ENCODE measurements at places on chromosomes 3 and 15.

DNA sequence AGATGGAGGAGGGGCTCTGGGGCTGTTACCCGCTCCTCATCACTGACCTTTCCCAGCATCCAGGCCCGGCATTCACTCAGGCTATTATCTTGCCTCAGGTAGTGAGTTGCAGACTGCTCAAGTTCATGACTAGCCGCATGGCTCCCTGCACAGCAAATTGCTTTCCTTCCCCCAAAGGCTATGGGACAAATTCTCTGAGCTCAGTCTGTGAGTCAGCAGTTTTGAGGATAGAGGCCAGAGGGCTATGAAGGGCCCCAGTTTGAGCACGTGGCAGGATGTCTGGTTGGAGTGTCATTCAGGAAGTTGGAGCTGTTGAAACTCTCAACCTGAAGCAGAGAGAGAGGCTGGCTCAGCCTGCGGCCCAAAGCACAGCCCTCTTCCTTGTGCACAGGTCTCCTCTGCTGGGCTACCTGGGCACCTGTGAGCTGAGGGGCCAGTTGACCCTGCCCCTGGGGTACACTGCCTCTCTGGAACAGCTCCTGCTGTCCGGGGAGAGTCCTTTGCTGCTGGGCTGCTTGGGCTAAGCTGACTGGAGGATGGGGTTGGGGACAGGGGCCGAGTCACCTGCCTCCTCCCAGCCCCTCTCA, 7.9 kb downstream of the FAH start:
- peak; percentile 90 for DNase-seq

- DNase-seq = peak; percentile 43
These were observed 1.1 kb downstream of the ARMC8 start for GRCh38 chr3:138188013-138188730.

- DNase-seq = no peak
These were observed 25.9 kb upstream of the GOLGA8B start for GRCh38 chr15:34609102-34610057.

GRCh38 chr15:93482731-93483130, 393.7 kb upstream of the RGMA start:
- DNase-seq = no peak

- no peak for DNase-seq
These were observed 172.4 kb upstream of the IQSEC1 start for GRCh38 chr3:13245615-13245978.

- DNase-seq = no peak
These were observed 20.2 kb downstream of the PLXNA1 start for GRCh38 chr3:127003175-127003555.

GRCh38 chr3:189488241-189488767, 142.9 kb upstream of the TP63 start:
- peak; percentile 91 for DNase-seq

DNA sequence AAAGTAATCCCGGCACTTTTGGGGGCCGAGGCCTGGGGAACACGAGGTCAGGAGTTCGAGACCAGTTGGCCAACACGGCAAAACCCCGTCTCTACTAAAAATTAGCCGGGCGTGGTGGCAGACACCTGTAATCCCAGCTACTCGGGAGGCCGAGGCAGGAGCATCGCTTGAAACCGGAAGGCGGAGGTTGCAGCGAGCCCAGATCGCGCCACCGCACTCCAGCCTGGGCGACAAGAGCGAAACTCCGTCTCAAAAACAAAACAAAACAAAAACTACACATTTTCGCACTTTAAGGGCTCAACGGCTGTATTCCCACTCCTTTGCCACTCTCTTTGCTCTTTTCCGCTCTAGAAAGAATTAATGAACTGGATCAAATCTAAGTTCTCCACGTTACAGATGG, 763 bp upstream of the TRNT1 start:
- no peak for DNase-seq

GRCh38 chr15:72935521-72935920, 116.7 kb upstream of the NEO1 start:
- DNase-seq = no peak

GRCh38 chr3:123449997-123450604, 1.2 kb upstream of the ADCY5 start:
- peak; percentile 10 for DNase-seq

DNA sequence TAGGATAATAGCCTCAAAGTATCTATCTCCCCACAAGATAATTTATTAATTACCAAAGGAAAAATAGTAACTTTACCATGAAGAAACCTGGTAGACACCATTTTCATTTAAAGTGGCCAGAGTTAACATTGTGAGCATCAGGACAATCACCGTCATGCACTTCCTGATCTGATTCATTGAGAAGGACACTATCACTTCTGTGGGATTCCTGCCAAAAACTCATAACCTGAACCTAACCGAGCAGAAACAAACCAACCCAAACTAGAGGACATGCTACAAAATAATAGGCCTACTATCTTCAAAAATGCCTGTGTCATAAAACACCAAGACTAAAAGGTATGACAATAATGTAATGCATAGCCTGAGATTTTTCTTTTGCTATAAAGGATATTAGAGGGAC, 39.0 kb downstream of the FSIP1 start:
- no peak for DNase-seq

DNA sequence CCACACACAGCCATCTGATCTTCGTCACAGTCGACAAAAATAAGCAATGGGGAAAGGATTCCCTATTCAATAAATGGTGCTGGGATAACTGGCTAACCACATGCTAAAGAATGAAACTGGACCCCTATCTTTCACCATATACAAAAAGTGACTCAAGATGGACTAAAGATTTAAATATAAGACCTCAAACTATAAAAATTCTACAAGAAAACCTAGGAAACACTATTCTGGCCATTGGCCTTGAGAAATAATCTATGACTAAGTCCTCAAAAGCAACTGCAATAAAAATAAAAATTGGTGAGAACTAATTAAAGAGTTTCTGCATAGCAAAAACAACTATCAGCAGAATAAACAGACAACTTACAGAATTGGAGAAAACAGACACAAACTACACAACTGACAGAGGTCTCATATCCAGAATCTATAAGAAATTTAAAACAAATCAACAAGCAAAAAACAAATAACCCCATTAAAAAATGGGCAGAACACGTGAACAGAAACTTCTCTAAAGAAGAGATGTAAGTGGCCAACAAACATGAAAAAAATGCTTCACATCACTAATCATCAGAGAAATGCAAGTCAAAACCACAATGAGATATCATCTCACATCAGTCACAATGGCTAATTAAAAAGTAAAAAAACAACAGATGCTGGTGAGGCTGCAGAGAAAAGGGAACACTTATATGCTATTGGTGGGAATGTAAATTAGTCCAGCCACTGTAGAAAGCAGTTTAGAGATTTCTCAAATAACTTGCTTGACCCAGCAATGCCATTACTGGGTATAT, 104.0 kb downstream of the NR1I2 start:
- peak; percentile 12 for DNase-seq

DNA sequence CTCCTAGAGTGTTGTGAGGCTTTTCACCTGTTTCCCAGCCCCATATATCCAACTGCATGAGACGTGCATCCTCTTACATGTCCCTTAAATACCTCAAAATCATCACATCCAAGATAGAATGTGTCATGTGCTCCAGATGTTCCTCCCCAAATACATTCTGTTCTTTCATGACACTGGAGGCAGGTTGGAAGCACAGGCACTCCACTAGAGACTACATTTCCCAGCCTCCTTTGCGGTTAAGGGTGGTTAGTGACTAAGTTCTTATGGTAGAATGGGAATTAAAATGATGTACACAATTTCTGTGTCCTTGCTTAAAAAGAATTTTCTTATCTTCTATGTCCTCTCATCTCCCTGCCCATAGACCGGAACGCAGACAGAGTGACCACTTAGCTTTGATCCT, 34.3 kb downstream of the TMEM40 start:
- no peak for DNase-seq

DNA sequence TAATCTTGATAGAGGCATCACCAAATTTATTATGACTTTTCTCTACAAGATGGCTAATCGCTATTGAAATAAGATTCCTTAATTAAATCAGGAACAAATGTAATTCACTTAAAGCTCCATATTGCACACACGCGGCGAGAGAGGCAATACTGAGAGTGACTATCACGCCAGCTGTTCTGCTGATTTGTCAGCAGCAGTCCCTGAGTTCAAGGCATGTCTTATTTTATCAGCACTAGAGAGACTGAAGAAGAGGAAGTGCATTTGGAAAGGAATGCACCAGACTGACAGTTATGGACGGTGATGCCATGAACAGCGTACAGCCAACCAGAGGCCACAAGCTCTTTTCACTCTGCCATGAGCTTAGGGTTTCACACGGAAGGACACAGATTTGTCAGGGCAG, 83.6 kb upstream of the SLCO3A1 start:
- no peak for DNase-seq

DNA sequence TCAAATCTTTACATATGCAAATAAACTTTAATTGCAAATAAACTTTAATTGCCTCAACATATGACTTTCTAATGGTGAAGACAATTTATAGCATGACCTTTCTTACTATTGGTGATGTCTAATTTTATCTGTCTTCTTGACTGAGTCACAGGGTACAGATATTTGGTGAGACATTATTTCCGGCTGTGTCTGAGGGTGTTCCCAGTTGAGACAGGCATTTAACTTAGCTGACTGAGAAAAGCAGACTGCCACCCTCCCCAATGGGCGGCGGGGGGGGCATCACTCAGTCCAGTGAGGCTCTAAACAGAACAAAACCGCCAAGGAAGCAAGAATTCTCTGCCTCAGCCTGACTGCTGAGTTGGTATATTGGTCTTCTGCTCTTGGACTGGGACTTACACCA, 160.0 kb downstream of the TBL1XR1 start:
- DNase-seq = peak; percentile 38

DNA sequence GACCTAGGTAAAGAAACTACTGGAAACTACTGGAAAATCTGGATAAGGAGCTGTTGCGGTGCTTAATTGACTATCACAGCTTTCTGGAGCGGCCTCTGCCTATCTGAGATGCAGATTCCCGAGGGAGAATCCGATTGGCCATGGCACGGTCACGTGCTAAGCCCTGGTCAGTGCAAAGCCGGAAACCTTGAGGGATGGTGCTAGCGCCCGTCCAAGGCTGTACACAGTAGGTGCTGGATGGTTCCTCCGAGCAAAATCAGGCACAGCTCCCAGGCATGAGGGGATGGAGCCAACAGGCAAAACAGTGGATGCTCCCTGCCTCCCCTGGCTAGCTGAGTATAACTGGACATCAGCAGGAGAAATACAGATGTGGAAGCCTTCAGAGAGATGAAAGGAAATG, 238.7 kb upstream of the HES1 start:
- no peak for DNase-seq

DNA sequence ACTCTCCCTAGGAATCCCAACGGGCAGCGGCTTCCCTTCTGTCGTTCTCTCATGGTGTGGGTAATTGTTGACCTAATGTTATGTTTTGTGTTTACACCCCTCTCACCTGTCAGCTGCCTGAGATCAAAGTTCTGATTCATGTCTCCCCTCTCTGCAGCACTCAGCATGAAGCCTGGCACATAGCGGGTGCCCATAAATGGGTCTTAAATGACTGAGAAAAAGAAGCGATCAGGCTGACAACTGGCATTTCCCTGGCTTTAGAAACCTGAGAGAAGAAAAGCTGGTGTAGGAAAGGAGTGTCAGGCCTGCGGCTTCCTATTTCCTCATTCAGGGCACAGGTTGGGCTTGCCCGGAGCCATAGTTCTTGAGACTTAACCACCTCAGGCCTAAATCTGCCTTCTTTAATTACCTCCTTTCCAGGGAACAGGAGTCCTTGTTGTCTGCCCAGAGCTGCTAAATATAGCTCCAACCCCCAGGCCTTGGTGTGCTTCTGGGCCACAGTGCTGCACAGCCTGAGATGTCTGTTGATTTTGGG, 31.8 kb downstream of the LPP start:
- peak; percentile 58 for DNase-seq

DNA sequence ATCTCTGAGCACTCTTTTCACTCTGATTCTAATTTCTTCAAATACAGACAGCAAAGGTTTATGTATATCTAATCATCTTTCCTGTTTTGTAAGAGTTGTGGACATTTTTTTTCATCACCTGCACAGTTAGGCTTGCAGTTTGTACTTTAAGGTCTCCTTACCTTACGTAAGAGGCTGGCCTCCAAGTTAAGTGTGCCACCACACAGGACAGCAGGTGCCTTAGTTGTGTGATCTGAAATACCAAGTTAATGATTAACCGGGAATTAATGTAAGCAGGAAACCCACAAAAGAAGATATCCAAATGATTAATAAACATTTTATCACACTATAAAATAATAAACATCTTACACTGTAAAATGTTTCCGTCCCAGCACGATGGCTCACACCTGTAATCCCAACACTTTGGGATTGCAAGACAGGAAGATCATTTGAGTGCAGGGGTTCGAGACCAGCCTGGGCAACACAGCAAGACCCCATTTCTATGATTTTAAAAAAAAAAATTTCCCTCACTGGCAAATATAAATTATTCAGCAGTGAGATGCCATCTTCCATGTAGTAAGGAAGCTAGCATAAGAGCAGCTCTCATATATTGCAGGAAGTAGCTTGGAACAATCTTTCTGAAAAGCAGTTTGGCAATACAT, 87.7 kb upstream of the LIMD1 start:
- DNase-seq = no peak
